Activated naive CD8-positive, alpha-beta T cell treated with anti-CD3 and anti-CD28 coated beads for 36 hours (primary cell): ENCODE measurements at places on chromosomes 1 and 21. TPM values are rescaled to one million over a fixed set of nuclear protein-coding genes. Genes with fewer than 3 reads are reported as not detected.

Gene CXADR
- total RNA-seq: 0.56 TPM

Gene LCE1A
- total RNA-seq: not detected

Gene XCL2
- total RNA-seq: 139 TPM

Gene SNX27
- total RNA-seq: 25.2 TPM

DNA sequence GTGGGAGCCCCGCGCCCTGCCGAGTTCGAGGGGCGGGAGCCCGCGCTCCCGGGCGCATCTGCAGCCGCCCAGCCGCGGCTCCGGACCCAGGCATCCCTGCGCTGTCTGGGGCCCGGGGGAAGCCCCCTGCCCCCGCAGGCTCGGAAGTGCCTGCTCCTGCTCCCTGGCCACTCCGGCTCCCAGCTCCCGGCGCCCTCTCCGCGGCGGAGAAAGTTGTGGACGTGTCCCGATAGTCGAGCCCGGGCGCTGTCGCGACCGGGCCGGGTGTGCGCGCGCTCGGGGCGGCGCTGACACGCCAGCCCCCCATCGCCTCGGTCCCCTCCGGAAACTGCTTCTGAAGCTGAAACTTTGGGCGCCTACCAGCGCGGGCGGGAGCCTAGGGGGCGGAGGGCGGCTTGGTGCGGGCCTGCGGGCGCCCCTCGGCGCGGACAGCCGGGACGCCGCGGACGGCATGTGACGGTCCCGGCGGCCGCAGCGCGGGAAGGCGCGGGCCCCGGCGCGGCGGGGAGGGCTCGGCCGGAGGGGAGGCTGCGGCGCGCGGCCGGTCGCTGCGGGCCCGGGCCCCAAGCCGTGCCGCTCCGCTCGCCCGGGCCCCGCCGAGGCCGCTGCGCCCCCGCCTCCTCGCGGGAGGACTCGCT, 515 bp downstream of the MAN1C1 start:
- peaks cover 60% of the 10 kb centered on the region for H3K4me1 ChIP-seq
- no peak overlapping the region for H3K27ac ChIP-seq
- no peaks in the 10 kb centered on the region for H3K36me3 ChIP-seq
- peak; percentile 52 for DNase-seq
- peaks cover 15% of the 10 kb centered on the region for H3K27me3 ChIP-seq

- no peak overlapping the region for H3K27ac ChIP-seq
- no peak for DNase-seq
- no peak overlapping the region for H3K4me3 ChIP-seq
- no peaks in the 10 kb centered on the region for H3K36me3 ChIP-seq
- H3K4me1 ChIP-seq: no peaks in the 10 kb centered on the region
Measured at GRCh38 chr1:71093938-71094337, 13.1 kb upstream of the ZRANB2 start.

GRCh38 chr1:67463298-67463955, 33.2 kb upstream of the SERBP1 start:
- no peak overlapping the region for H3K4me3 ChIP-seq
- H3K4me1 ChIP-seq: no peaks in the 10 kb centered on the region
- no peaks in the 10 kb centered on the region for H3K36me3 ChIP-seq
- H3K27me3 ChIP-seq: no peaks in the 10 kb centered on the region

DNA sequence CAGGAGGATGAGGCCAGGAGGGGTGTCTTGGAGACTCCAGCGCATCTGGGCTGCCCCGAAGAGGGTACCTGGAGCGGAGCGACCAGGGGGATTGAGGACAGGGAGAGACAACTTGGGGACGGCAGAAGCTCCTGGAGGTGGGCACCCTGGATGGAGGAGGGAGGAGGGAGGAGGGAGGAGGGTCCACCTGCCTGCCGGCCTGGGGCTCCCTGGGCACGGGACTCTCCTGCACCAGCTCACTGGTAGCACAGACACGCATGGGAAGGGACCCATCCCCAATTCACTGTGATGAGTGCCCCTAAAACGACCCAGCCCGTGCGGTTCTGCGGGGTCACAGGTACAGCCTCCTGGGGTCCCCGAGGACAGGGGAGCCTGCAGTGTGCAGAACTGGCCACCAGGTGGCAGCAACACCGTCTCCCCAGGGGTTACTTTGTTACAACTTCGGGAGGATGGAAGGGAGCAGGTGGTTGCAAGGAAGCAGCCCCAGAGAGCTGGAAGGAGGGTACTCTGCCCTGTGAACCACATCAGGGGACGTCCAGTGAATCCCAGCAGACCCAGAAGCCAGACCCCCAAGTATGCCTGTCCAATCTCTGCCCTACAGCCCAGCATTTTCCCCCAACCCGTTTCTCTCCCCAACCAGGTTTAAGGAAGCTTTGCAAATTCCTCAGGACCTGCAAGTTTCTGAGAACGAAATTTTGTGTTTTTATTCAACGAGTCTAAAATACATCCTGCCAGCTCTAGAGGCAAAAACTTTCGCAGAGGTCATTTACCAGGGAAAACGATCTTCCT, 482.4 kb downstream of the NPHP4 start:
- H3K4me1 ChIP-seq: peaks cover 3% of the 10 kb centered on the region
- peak; percentile 45 for DNase-seq
- H3K27ac ChIP-seq: no peak overlapping the region
- H3K36me3 ChIP-seq: no peaks in the 10 kb centered on the region
